ENCODE measurements at places on chromosomes 7 and 10. TPM values are rescaled to one million over a fixed set of nuclear protein-coding genes. Genes with fewer than 3 reads are reported as not detected.
A peak's percentile ranks its signal among the peaks of the same experiment; 100 is the strongest.

Gene AQP1
- 567 TPM for total RNA-seq

Gene CALML3
- not detected for total RNA-seq

Gene PFKP
- 44.9 TPM for total RNA-seq

Gene CNTNAP2
- total RNA-seq: 0.94 TPM

Gene ZNF273
- total RNA-seq: 5.8 TPM

Gene TMEM213
- 32.8 TPM for total RNA-seq

GRCh38 chr7:91182819-91183764 lies 81.1 kb upstream of the FZD1 start:
- H3K4me1 ChIP-seq: no peaks in the 10 kb centered on the region
- H3K27me3 ChIP-seq: no peaks in the 10 kb centered on the region
- H3K27ac ChIP-seq: no peak overlapping the region
- H3K36me3 ChIP-seq: no peaks in the 10 kb centered on the region

DNA sequence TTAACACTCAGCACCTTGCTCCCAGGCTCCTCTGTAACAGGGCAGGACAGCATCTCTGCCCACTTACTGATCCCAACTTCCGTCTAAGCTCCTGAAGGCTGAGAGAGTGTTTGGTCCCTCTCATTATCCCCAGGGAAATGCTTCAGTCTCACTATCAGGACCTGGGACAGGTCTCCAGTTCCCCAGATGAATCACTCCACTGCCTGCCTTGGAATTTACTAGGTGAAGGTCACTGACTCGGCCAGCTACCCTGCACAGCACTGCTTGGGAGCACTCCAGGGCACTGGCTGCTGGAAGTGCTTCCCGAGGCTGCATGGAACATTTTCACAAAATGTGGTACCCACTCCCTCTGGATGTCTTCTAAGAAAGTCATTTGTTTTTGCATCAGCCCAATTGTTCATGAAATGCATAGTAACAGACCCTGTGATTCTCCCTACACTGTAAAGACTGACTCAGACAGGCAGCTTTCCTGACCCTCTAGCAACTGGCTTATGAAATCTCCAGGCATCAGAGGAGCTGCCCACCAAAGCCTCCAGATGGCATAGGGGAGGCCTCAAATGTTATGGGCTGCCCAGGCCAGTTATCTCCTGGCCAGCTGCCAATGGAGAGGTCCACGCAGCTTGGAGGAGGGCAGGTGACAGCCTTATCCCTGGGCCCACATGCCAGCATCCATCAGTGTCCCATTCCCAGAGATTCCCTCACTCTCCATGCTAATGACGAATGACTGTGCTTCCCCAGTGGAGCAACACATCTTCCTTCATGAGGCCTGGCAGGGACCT lies 89.1 kb downstream of the GFRA1 start:
- H3K27me3 ChIP-seq: no peaks in the 10 kb centered on the region
- H3K27ac ChIP-seq: no peak overlapping the region
- H3K4me3 ChIP-seq: no peak overlapping the region
- H3K4me1 ChIP-seq: no peaks in the 10 kb centered on the region
- no peak for DNase-seq
- H3K36me3 ChIP-seq: no peaks in the 10 kb centered on the region

- DNase-seq: no peak
- no peak overlapping the region for H3K4me3 ChIP-seq
- H3K27ac ChIP-seq: no peak overlapping the region
- no peaks in the 10 kb centered on the region for H3K27me3 ChIP-seq
- H3K36me3 ChIP-seq: no peaks in the 10 kb centered on the region
Observed at GRCh38 chr10:95324436-95325268, 33.8 kb upstream of the PDLIM1 start.

DNA sequence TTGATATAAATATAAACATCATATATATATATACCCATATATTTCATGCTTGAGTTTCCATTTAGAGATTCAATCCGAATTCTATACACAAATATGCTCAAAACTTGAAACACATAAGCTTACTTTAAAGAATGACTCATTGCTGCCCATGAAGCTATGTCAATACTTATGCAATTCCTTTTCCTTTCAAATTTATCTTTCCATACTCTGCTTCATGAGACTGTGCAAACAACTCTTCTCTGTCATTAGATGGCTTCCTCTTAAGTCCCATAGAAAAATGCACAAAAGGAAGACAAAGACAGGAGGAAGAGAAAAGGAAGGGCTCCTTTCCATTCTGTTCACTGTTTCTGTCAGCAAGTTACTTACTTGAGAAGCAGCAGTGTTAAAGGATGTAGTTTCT lies 895.7 kb upstream of the SORCS1 start:
- DNase-seq: no peak
- H3K4me3 ChIP-seq: no peak overlapping the region
- no peak overlapping the region for H3K27ac ChIP-seq

DNA sequence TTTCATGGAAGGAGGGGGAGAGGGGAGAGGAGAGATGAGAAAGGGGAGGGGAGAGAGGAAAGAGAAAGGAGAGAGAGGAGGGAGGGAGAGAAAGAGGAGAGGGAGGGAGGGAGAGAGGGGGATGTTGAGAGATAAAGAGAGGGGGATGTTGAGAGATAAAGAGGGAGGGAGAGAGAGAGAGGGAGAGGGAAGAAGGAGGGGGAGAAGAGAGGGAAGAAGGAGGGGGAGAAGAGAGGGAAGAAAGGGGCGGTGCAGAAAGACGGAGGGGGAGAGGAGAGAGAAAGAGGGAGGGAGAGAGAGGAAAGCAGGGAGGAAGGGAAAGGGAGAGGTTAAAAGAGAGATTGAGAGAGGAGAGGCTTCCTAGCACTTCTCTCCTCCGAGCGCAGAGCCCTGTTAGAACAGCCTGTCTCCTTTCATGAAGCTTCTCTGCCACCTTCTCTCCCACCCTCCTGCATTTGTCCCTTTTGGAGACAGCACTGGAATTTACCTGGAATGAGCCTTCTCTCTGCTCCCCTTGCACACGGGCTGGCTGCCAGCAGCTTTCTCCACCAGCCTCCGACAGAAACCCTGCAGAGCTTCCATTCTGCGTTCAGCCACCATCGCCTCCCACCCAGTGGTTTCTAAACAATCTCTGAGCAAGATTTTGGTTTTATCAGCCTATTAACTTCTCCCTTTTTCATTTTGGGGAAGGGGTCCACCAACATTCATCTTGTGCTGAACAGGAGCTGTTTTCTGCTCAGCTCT lies 74.0 kb upstream of the CARD11 start:
- no peak for DNase-seq
- no peaks in the 10 kb centered on the region for H3K36me3 ChIP-seq
- no peak overlapping the region for H3K4me3 ChIP-seq
- H3K4me1 ChIP-seq: no peaks in the 10 kb centered on the region

DNA sequence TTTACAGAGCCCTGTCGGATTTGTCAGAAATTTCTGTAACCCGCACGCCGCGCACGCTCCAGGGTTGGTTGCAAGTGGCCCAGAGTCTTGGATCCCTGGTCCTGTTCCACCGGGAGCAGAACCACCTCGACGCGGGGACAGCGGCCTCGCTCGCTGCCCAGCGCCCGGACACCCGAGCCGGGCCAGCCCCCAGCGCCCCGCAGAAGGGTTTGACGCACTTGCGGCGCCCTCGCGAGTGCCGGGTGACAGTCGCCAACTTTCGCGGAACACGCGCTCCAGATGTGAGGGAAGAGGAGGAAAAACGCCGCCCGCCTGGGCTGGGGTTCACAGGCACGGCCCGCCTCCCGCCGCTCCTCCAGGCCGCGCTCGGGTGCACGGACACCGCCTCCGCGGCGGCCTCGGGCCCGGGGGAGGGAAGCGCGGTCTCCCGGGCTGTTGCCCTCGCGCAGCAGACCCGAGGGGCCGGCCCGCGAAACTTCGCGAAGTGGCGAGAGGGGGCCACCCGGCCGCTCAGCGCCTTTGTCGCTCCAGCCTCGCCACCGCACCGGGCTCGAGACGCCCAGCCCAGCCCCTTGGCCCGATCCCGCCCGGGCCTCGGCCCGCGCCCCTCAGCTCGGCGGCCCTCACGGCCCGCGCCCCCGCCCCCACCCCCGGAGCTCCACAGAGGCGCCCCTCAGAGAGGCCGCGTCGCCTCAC lies 514 bp downstream of the RNF216 start:
- H3K4me1 ChIP-seq: peaks cover 33% of the 10 kb centered on the region
- H3K27ac ChIP-seq: peak overlapping the region; percentile 95
- H3K36me3 ChIP-seq: no peaks in the 10 kb centered on the region
- H3K4me3 ChIP-seq: peak overlapping the region; percentile 83
- H3K27me3 ChIP-seq: no peaks in the 10 kb centered on the region
- DNase-seq: peak; percentile 92

- no peak overlapping the region for H3K27ac ChIP-seq
- peaks cover 4% of the 10 kb centered on the region for H3K4me1 ChIP-seq
- no peaks in the 10 kb centered on the region for H3K27me3 ChIP-seq
- no peak for DNase-seq
Observed at GRCh38 chr7:3923307-3923918, 622.4 kb downstream of the SDK1 start.

- H3K27ac ChIP-seq: no peak overlapping the region
- no peaks in the 10 kb centered on the region for H3K27me3 ChIP-seq
- no peak overlapping the region for H3K4me3 ChIP-seq
- H3K4me1 ChIP-seq: no peaks in the 10 kb centered on the region
- H3K36me3 ChIP-seq: no peaks in the 10 kb centered on the region
Observed at GRCh38 chr7:40717242-40717641, 582.4 kb downstream of the SUGCT start.

GRCh38 chr10:62075912-62076311 lies 174.4 kb downstream of the ARID5B start:
- no peaks in the 10 kb centered on the region for H3K36me3 ChIP-seq
- H3K27me3 ChIP-seq: no peaks in the 10 kb centered on the region
- H3K4me1 ChIP-seq: peaks cover 10% of the 10 kb centered on the region
- no peak overlapping the region for H3K4me3 ChIP-seq

- H3K27ac ChIP-seq: no peak overlapping the region
- no peak for DNase-seq
- no peak overlapping the region for H3K4me3 ChIP-seq
- no peaks in the 10 kb centered on the region for H3K27me3 ChIP-seq
Observed at GRCh38 chr7:156842740-156843140, 50.2 kb downstream of the LMBR1 start.

DNA sequence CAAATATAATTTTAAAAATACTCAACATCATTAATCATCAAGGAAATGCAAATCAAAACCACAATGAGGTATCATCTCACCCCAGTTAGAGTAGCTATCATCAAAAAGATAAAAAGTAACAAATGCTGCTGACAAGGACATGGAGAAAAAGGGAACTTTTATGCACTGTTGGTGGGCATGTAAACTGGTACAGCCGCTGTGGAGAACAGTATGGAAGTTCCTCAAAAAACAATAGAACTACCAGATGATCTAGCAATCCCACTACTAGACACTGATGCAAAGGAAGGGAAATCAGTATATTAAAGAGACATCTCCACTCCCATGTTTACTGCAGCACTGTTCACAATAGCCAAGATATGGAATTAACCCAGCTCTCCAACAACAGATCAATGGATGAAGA lies 384.5 kb downstream of the PLXDC2 start:
- no peaks in the 10 kb centered on the region for H3K36me3 ChIP-seq
- no peak for DNase-seq
- no peak overlapping the region for H3K27ac ChIP-seq

- no peak for DNase-seq
- H3K36me3 ChIP-seq: no peaks in the 10 kb centered on the region
- no peaks in the 10 kb centered on the region for H3K4me1 ChIP-seq
- no peak overlapping the region for H3K4me3 ChIP-seq
- no peaks in the 10 kb centered on the region for H3K27me3 ChIP-seq
Observed at GRCh38 chr7:7080802-7081201, 101.5 kb upstream of the C1GALT1 start.

DNA sequence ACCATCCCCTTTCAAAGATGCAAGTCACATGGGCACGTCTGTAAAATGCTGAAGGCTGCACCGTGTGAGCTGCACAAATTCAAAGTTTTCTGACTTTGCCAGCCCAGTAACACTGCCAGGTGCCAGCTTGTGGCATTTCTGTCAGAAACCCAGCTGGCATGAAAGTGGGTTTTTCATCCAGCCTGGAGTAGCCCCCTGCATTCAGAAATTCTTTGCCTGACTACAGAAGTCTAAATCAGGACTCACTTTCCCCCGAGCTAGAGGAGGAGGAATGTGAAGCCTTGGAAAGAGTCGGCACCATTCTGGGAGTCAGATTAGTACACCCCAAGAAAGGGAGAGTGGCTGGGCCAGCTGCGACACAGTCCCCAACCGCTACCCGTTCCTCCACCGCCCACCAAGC lies 56.7 kb upstream of the EN2 start:
- no peaks in the 10 kb centered on the region for H3K36me3 ChIP-seq
- H3K27me3 ChIP-seq: peaks cover 8% of the 10 kb centered on the region
- no peak overlapping the region for H3K27ac ChIP-seq
- H3K4me3 ChIP-seq: no peak overlapping the region
- DNase-seq: no peak

DNA sequence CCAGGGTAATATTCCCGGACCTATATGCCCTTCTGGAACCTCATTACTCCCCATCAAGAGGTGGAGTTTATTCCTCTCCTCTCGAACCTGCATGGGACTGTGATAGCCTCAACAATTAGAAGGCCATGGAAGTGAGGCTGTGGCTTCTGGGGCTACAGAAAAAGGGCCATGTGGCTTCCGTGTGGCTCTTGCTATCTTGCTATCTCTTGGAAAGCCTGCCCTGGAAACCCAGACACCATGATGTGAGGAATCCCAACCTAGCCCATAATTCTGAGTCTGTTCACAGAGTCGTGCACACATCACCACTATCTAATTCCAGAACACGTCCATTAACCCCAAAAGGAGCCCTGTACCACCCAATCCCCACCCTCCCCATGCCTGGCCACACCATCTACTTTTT lies 20.8 kb upstream of the SH3PXD2A start:
- H3K27me3 ChIP-seq: no peaks in the 10 kb centered on the region
- no peak overlapping the region for H3K27ac ChIP-seq
- no peak overlapping the region for H3K4me3 ChIP-seq
- peaks cover 46% of the 10 kb centered on the region for H3K36me3 ChIP-seq
- DNase-seq: no peak
- H3K4me1 ChIP-seq: no peaks in the 10 kb centered on the region

DNA sequence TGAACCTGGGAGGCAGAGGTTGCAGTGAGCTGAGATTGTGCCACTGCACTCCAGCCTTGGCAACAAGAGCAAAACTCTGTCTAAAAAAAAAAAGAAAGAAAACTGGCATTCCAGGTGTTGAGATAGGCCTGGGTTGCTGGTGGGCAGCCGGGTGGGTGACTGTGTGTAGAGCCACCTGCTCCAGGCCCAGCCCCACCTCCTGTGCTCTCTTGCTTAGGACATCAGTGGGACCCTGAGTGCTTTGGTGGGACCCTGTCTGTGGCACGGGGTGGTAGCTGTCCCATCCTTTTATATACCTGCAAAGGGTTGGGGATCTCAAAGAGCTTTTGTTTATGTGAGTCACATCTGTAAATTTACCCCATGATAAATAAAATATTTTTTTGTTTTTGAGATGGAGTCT lies 6.2 kb downstream of the PAOX start:
- peaks cover 4% of the 10 kb centered on the region for H3K27me3 ChIP-seq
- H3K4me1 ChIP-seq: no peaks in the 10 kb centered on the region
- H3K4me3 ChIP-seq: no peak overlapping the region
- H3K36me3 ChIP-seq: no peaks in the 10 kb centered on the region

GRCh38 chr7:152464312-152465118 lies 28.7 kb upstream of the KMT2C start:
- no peaks in the 10 kb centered on the region for H3K36me3 ChIP-seq
- peak; percentile 76 for DNase-seq
- H3K4me3 ChIP-seq: peak overlapping the region; percentile 86

Measured in left lung (tissue), 14 donors.